ENCODE measurements at places on chromosomes 7 and 10.

DNA sequence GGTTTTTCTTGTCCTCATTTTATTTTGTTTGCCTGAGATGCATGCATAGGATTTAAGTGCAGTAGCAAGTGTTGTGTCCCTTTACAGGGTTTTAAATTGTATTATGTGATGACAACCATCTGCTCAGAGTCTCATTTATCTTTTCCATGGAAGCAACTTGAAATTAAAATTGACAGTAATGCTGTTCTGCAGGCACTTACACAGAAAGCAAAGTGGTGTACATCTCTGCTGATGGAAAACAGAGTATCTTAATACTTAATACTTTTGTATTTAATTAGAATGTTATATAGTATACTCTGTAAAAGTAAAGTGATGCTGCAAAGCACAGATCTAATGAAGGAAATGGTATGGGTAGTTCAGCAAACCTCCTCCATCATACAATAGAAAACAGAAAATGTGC lies 482.9 kb downstream of the POM121L12 start:
- DNase-seq: no peak

GRCh38 chr10:103480521-103480920 lies 1.5 kb upstream of the CALHM3 start:
- DNase-seq: no peak

GRCh38 chr10:13765641-13766341 lies 179.0 kb downstream of the PRPF18 start:
- no peak for DNase-seq

DNA sequence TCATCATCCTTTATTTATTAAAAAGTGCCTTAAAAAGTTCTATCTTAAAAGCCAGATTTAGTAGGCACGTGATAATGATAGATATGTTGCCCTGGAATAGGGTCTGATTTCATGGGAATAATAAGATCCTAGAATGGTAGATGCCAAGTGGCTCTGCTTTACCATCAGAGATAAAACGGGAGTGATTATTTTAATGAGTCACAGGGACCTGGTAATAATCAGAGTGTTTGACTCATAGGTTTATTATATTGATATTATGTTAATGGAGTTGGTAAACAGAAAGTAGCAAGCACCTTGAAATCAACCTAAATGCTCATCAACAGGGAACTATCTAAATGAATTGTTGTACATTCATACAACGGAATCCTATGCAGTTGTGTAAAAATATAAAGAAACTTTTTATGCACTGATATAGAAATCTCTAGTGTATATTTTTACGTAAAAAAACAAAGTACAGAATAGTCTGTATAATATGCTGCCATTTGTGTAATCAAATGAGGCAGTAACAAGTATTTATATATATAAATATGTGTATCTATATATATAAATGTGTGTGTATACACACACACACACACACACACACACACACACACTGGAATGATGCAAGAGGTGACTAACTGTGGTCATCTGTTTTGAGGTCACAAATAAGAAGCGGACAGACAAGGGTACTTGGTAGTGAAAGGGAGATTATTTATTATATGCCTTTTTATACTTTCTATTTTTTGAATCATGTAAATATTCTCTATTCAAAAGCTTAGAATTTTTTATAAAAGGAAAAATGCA lies 78.6 kb upstream of the DYNC1I1 start:
- DNase-seq: no peak

- DNase-seq: no peak
Observed at GRCh38 chr10:126408953-126409641, 20.8 kb upstream of the ADAM12 start.

- no peak for DNase-seq
Observed at GRCh38 chr7:33642312-33642711, 263.0 kb upstream of the BMPER start.

All from neuronal stem cell (in vitro differentiated cells).